HL-60 (cell line): ENCODE measurements at places on chromosomes 3 and 15.
A peak's percentile ranks its signal among the peaks of the same experiment; 100 is the strongest.

DNA sequence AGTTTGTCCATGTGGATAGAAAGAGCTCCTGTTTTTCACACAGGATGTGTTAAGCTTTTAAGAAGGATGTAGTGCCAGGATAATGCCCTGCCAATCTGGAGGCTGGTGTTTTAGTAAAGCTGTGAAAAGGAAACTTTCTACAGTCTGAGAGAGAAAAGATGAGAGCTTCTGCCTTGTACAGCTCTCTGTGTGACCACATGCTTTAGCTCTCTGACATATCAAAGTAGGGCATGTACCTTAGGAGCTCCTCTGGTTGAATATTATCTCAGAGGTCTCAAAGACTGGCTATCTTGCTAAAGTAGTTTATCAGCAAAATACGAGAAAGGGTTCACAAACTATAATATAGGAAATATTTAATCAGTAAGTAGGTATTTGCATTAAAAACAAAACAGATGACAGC lies 30.4 kb downstream of the CDIN1 start:
- DNase-seq = no peak

- no peak for DNase-seq
Observed at GRCh38 chr3:28673446-28673845, 324.8 kb upstream of the AZI2 start.

- DNase-seq = no peak
Observed at GRCh38 chr3:153023896-153024295, 138.1 kb upstream of the RAP2B start.

DNA sequence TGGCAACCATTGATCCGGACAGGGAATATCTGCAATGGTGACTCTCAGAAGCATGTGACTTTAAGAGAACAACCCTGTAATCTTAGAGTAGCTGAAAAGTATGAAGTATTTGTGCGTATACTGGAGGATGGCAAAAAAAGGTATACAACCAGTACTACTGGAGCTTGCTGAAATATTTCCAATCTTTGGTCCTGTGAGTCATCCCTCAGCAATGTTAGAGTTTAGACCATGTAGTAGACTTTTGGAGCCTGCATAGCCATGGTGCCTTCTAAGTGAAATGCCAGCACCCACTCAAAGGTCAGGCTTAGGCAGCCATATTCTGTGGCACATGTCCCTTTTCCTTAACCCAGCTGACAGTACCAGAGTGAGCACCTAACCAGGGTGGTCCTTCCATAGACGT lies 429.4 kb downstream of the NTRK3 start:
- DNase-seq = no peak

DNA sequence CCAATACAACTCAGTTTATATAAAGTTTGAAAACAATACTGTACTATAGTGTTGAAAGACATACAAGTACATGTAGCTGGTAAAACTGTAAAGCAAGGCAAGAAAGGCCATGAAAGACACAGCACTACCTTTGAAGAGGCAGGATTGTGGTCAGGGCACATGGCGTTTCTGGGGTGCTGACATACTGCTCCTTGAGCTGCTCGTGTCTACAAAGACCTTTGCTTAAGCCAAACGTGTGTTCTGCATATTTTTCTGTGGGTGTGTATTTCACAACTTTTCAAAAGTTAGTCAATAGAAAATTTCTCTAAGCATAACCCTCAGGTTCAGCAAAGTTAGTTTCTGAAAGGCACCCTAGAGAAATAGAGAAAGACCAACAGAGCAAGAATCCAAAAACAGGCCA lies 14.1 kb upstream of the TOPAZ1 start:
- DNase-seq = peak; percentile 47

GRCh38 chr15:57527382-57528091 lies 64.2 kb upstream of the MYZAP start:
- DNase-seq = peak; percentile 78

GRCh38 chr15:66187271-66187670 lies 66.3 kb downstream of the MEGF11 start:
- DNase-seq = no peak

- DNase-seq = peak; percentile 52
Observed at GRCh38 chr15:78103406-78104118, 11.2 kb downstream of the SH2D7 start.

GRCh38 chr3:31754575-31755278 lies 222.0 kb downstream of the STT3B start:
- DNase-seq = no peak

- no peak for DNase-seq
Observed at GRCh38 chr3:195701042-195701915, 19.5 kb upstream of the MUC20 start.
